HuH-7.5 (cell line): ENCODE measurements at places on chromosomes 12 and 14.

DNA sequence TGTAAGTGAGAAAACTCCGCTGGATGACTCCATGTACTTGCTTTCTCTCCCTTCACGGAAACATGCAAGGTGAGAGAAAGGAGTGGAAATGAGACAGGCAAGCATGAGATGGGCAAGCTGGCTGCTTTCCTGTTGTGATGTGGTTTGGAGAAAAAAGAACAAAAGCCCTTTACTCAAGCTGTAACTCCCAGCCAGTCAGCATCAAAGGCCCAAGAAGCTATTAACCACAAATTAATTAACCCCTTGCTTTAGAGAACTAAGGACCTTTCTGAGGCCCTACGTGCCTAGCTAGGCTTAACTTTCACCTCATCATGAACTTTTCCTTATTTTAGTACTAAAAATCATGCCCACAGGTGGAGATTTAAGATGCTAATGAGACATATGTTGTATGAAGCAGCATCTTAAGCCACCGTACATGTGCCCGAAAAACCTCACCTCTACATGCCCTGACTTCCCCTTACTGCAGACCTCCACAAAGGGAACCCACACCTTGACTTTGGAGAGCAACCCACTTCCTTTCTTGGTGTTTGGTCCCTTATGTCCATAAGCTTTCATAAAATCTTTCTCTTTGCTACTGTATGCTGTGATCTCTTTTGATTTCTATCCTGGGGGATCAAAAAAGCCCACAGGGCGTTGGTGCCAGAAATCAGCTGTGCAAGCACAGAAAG is 87.0 kb downstream of the GALNT8 start:
- no peak for DNase-seq

DNA sequence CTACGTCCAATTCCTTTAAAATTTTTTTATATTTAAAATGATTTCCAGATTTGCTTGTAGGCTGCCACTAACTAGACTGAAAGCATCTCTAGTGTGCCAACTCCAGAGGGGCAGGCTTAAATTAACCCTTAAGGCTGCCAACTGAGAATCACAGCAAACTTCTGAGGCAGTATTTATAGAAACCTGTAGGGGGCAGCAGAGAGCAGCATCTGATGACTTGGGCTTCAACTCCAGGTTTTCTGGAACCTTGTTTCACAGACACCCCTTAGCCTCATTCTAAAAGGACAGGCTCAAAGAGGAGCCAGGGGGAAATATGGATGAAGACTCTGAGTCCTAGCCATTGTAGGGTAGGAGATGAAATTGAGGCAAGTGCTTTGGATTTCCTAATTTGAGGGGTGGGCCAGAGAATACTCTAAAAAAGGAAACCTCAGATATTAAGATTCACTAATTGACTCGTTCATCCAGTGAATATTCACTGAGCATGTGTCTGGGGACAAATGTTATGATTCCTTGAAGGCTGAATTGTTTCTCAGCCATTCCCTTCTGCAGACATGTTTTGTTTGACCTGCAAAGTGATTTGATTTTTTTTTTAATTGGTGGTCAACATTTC is 63.3 kb upstream of the HSPB8 start:
- peak; percentile 27 for DNase-seq

GRCh38 chr14:76320486-76320885 is 55.5 kb upstream of the ESRRB start:
- DNase-seq, result no peak

DNA sequence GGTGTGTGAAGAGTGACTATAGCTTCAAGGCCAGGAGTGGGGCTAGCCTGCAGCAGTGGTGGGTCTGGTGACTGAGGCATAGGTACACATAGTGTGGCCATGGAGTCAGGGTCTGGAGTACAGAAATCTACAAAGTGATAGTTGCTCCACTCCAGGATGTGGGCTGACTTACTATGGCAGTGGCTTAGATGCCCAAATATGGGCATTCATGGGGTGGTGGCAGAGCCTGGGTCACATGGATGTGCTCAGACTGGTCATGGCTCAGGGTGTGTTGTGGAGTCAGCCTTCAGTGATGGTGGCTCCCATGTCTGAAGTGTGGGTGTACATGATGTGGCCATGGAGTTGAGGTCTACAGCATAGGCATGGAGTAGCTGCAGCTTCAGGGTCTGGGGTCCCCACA is 27.3 kb downstream of the CLEC6A start:
- DNase-seq, result no peak

DNA sequence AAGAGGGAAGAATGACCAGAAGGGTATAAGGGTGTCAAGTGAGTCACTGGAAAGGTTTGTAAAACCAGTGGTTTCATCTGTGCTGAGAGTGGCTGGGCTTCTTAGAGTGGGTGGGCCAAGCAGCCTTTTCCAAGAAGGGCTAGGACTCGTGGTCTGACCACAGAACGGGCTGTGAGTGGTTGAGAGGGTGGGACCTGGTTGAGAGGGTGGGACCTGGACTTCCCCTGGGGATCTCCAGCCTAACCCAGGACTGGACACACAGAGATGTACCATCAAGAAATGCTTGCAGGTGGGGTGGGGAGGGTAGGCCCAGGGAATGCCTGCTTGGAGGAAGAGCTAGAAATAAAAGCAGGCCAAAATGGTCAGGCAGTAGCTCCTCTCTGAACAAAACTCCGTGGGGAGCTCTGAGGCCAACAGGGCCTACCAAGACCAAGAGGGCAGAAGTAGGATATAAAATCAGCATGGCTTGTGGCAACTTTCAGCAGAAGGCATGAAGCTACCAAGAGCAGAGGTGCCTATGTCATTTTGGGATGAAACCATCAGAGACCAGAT is 140.5 kb downstream of the FOXN3 start:
- DNase-seq, result no peak

DNA sequence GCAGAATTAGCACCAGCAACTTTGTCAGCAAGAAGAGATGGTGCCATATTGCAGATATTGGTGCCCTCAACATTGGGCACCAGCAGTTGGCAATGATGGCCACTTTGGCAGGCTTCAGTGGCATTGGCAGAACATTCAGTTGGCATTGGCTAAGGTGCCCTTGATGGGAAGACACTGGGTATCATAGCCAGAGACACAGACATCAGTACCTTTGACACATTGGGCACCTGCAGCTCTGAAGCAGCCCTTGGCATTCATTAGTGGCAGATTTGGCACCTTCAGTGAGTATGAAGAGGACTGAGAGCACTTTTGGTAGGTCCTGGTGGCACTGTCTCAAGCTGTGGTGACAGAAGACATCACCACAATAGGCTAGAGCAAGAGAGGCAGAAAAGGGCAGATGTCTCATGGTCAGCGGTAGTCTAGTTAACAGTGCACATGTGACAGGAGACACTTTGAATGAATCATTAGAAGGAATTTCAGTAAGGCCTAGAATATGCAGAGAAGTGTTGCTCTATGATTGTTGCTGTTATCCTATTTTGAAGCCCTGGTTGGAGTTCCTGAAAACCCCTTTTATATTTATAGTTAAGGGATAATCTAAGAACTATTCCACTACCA is 422.2 kb downstream of the APAF1 start:
- no peak for DNase-seq

GRCh38 chr14:74217672-74218448 is 21.4 kb upstream of the VSX2 start:
- DNase-seq, result peak; percentile 90

DNA sequence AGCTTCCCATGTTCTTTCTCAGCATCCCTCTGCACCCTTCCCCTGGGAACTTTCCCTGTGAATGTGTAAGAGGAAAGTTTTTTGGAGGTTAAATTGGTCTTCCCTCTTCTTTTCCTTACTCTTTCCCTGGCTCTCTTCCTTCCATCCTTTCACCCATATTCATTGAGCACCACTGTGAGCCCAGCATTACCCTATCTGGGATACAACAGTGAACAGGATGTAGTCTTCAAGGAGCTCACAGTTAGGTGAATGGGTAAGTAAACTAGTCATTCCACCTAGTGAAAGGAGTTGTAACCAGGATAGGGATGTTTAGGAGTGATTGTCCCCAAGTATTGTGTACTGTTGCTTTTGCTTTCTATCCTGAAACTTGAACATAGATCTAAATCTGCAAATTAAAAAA is 123.8 kb downstream of the MYRFL start:
- no peak for DNase-seq

DNA sequence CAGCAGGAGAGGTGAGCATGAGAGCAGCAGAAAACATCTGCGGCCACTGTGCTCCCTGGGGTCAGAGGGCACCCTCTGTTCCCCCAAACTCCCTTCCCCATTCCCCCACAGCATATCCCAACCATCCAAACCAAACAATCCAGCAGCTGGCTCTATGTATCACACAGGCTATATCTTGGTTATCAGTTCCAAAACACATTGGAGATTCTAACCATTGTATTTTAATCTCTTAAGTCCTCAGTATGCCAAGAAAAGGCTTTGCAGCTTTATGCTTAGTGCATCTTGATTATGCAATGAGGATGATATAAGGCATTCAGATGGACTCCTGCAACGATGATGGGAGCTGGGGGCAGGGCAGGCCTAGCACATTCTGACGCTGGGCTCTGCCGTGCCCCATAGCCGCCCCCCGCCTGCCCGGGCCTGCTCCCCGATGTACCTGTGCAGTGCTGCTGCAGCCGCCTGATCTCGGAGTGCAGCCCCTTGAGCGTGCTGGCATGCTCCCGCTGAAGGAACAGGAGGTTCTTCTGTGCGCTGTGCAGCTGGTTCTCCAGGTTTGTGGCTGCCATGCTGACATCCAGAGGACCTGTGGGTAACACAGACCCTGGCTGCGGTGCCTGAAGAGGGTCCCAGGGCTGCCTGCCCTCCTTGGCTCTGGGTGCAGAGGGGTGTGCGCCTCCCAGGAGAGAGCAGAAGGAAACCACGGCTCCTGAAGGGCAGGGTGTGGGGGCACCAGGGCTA is 29.6 kb downstream of the CCDC92 start:
- no peak for DNase-seq

DNA sequence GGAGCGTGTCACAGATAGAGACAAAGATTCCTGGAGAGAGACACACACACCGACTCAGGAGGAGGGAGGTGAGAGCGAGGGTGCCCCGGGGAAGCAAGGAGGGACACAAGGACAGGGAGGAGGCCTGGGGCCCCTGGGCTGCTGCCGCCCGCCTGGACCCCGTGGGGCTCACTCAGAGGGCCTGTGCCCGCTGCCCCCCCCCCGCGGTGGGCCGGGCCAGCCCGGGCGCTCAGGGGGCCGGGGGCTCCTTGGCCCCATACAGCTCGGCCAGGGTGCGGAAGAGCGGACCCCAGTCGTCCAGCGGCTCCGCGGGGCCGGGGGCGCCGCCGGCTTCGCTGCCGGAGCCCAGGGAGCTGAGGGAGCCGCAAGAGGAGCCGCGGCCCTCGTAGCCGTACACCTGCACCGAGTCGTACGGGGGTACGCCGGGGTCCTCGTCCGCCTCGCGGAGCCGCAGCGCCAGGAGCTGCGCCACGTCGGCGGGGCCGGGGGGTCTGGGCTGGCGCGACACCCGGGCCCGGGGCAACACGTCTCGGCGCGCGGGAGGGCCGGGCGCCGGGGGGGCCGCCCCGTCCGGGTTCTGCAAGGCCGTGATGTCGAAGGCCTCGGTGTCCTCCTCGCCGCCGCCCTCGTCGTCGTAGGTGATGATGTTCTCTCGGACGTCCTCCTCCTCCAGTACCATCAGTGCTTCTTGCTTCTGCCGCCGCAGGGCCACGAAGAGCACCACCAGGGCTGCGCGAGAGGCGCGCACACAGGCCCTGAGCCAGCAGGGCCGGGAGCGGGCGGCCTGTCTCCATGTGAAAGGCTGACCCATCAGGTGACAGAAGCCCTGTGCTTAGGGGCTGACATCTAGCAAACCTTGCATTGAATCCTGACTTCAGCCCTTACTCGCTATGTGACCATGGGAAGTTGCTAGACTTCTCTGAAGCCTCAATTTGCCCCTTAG is 6.0 kb downstream of the PSMB11 start:
- DNase-seq, result no peak

GRCh38 chr12:52659951-52660350 is 7.9 kb upstream of the KRT2 start:
- no peak for DNase-seq

DNA sequence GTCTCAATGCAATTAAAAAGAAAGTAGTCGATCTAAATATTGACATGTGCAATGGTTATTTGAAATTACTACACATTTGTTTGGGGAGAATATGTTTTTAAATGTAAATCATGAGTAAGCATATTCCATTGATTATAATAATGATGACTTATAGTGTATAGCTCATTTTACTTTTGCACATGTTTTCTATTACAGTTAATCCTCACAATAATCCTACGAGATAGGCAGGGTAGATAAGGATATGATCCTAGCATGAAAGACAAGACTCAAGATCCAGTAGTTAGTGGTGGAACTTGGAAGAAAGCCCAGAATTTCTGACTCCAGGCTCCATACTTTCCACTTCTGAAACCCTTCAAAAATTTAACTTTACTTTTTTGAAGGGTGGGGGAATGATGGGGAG is 94.0 kb downstream of the NAV3 start:
- DNase-seq, result no peak

GRCh38 chr12:11133816-11134215 is 628 bp downstream of the TAS2R30 start:
- no peak for DNase-seq

- no peak for DNase-seq
These were observed 132.8 kb upstream of the HIF1A start for GRCh38 chr14:61562321-61563161.

DNA sequence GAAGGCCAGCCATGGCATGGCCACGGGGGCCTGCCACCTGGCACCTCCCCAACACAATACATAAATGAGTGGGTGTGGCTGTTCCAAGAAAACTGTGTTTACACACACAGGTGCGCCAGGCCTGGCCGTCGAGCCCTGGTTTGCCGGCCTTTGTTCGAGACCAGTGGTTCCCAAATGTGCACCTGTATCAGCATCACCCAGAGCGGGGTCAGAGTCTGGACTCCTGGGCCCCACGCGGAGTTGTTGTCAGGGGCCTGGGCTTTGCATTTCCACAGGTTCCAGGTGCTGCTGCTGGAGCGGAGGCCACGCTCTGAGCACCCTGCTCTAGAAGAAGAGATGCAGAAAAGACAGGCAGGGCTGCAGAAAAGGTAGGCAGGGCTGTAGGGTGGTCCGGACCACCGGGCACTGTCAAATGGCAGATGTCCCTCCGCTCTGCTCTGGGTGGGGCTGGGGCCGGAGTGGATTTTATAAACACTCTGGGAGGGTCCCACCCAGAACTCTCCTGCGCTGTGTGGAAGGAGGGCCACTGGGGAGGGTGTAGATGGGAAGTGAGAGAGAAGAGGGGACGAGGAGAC is 4.2 kb upstream of the ASPG start:
- DNase-seq, result no peak

DNA sequence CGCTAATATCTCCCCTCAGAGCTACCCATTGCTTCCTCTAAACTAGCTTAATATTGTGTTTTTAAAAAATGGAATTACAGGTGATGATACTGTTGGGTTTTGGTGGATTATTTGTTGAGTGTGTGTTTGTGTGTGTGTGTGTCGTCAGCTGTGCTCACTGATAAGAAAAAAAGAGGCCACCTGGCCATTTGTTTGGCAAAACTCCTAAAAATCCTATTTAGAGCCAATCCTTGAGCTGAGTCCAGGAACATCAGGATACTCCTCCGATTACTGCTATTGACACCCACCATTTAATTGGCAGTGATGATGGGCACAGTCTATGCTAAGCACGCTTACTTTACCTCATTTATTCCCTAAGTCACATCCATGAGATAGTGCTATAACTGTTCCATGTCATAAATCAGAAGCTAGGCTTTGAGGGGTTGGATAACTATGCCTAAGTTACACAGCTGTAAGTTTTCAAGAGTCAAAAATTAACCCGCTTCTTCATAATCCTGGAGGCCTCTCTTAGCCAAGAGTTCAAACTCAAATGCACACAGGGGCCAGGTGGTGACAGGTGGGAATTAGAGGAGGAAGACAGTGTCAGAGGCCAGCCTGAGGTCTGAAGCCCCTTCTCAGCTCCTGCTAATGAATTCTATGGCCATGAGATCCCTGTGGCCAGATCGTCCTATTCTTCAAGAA is 1026.6 kb upstream of the TMEM132C start:
- no peak for DNase-seq
